ENCODE measurements at places on chromosomes 1 and 21.

DNA sequence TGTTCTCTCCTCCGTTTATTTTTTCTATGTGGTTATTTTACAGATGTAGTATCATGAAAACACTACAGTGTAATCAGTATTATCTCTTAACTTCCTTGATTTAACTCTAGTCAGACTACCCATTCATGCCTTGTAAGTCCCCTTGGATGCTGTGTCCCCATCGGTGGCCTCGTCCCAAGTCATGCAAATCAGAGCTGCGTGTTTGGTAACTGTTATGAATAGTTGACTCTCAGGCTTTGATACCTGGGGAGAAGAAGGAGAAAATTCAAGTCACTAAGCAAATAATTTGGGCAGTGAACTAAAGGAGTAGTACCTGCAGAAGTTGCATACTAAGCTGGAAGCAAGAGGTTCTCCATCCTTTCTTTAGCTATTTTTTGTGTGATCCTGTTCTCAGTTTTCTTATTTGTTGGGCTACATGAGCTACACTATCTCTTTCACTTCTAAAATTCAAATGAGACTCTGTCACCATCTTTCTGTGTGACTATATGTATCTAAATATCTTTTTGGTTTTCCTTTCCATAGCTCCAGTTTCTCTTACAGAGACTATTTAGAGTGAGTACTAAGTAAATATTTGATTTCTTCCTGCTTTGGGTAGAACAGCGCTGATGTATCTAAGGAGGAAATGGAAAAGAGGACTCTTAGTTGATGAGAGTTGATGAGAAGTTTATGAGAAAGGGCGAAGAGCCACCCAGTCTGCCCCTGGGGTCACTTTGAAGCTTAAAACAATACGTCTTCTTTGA is 50.9 kb downstream of the VANGL2 start:
- no peak for DNase-seq

- DNase-seq: no peak
These were observed 8.0 kb upstream of the PDE9A start for GRCh38 chr21:42645211-42646075.

DNA sequence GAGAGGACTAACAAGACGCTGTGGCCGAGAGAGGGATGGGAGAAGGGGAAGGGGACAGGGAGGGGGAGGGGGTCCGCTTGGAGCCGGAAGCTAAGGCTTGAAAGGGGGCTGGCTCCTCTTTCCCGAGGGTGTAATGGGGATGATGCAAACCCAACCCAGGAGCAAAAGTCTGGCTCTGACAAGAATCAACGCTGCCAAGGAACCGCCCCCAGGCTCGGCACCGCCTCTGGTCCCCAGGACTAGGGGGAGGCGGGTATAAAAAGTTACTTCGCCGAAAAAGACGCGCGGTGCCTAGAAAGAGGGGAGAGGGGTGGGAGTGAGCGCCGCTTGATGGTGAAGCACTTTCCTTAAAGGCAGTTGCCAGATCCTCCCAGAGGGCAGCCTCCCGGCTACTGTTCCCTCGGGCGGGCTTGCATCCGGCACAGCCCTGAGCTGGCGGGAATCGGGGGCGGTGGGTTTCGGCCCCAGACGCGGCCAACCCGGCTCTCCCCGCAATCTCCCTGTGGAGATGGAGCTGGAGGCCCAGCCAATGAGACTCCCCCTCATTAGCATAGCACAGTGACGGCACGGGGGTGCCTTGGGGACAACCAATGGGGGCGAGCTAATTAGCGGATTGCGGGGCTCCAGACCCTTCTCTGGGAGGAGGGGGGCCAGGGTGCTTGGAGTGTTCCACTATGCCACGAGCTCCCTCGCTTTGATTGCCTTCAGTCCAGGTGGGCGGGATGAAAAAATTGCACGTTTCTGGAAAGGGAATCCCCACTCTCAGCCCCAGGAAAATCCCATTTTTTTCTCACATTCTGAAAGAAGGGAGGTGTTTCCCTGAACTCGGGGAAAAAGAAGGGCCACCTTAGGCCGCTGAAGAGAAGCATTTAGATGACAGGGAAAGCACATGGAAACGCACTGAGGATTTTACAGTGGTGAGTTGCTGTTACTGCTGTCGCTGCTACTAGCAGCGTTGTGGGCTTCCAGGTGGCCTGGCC is at the start of gene KCNT2:
TSS of gene KCNT2 (minus strand) at position 51 of the 980 bp plus-strand sequence. CDS start 131 bp downstream, outside the sequence.
- DNase-seq: peak; percentile 23

GRCh38 chr1:180433873-180434272 is 68.5 kb downstream of the ACBD6 start:
- no peak for DNase-seq

DNA sequence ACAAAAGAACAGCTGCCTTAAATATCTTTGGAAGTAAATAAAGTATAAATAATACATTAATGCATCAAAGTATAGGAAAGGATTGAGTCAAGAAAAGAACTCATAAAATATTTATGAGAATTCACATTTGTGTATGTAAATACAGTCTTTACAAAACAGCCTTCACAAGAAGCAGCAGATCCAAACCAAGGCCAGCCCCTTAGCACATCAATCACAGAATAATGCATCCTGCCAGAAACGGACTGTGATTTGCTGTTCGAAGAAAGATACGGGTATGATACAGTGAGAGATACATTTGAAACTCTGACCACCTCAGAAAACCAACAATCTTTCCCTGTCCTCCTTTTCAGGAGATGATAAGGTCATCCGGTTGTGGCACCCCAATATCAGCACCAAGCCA is 70.9 kb downstream of the WDR64 start:
- DNase-seq: no peak

DNA sequence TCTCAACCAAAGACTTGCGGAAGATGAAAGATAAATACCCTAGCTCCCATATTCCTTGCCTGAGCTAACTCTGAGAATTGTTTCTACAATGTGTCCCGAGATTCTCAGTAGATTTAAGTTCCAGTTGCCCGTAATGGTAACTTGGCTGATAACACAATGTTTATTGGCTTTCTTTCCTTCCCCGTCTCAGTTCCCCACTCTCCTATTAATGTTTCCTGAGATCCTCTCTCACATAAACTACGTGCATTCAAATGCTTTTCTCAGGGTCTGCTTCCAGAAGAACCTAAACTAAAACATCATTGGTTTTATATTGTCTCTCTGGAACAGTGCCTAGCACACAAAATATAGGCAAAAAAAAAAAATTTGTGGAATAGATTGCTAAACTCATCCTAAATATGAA is 794.2 kb upstream of the ADGRL2 start:
- no peak for DNase-seq

DNA sequence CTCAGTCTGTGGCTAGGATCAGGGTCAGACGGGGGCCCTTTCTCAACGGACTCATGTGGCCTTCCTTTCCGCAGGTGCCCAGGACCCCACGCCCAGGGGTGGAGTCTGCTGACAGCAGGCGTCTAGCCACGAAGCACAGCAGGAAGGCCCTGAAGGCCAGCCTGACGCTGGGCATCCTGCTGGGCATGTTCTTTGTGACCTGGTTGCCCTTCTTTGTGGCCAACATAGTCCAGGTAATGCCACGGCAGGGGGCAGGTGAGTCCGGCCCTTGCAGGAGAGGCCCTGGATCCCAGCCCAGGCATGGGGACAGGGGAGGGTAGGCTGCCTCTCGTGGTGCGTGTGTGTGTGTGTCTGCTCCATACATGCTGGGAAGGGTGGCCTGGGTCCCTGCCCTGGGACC is 13.8 kb downstream of the HTR6 start:
- DNase-seq: no peak

DNA sequence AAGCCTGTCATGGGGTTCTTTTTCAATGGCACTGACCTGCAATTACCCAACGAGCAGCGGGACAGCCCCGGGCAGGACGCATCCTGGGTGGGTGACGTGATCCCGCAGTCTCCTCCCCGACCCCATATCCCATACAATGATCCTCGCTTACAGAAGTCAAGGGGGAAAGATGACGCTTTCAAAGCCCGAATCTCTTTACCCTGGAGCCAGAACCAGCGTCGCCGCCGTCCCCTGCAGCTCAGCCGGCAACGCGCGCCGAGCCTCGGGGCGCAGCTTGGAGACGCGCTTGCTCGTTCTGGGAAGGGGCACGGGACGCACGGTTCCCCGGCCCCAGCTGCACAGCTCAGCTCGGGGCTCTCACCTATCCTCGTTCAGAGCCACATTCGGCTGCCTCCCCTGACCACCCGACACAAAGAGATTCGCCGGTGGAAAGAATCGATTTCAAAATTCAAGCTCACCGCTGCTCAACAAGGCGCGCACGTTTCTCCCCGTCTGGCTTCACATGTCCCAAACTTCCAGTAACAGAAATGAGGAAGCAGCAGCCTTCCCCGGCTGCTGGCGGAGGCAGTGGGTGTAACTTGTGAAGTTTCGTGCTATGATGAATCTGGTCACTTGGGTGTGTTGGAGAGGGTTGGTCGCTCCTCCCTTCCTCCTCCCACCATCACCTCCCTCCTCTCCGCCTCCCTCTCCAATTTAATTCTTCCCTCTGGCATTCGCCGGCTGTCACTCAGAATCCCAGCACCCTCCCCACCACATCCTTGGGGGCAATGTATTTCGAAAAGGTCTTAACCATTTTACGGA is at the start of gene TIAM1:
TSS of gene TIAM1 (minus strand) at position 582 of the 801 bp plus-strand sequence. CDS start 77,289 bp downstream, outside the sequence.
- no peak for DNase-seq

DNA sequence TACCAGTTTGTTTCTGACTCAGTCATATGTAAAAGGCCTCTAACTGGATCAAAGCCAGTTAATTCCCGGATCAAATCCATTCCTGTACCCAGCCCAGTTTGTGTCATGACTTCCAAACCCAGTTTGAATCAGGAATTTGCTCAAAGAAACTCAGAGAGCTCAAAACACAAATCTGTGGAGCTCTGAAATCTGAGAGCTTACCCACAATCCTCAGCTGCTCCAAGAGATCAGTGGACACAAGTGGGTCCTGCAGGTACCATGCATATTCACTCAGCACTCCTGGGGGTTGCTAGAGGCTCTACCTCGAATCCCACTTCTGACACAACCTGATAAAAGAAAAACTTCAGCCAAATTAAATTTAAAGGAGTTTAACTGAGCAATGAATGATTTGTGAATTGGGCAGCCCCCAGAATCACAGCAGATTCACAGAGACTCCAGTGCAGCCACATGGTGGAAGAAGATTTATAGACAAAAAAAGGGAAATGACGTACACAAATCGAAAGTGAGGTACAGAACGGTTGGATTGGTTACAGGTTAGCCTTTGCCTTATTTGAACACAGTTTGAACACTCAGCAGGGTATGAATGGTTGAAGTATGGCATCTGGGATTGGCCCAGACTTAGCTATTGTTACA is 11.9 kb upstream of the MRPL55 start:
- DNase-seq: no peak

- DNase-seq: no peak
These were observed 39.0 kb downstream of the OLFM3 start for GRCh38 chr1:101957771-101958170.

GRCh38 chr21:20661246-20661645 is 337.0 kb upstream of the NCAM2 start:
- DNase-seq: no peak

DNA sequence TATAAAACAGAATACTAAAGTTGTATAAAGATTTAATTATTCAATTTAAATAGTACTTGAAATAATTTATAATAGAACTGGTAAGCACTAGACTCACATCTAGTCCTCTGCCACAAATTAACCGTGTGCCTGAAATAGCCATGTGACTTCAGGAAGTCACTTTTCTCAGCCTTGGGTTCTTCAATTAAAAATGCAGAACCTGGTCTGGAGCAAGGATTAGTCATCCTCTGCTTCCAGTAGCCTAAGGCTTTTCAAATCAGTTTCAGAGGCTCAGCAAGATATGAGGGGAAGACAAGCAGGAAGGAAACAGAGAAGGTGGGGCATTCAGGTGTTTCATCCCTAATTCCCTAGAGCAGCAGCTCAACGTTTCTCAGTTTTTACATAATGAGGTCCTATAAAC is 23.0 kb downstream of the DPH5 start:
- DNase-seq: no peak

DNA sequence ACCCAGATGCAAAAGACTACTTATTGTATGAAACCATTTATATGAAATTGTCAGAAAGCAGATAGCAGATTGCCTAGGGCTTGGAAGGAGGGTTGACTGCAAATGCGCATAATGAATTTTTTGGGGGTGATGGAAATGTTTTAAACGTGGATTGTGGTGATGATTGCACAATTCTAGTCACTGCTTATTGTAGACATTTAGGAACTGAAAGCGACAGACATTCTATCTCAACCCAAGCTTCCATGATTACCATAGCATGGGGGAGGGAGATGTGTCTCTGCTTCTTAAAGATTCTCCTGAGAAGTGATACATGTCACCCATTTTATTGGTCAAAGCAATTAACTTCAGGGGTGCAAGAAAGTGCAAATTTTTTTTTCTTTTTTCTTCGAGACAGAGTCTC is 2.8 kb upstream of the MTF2 start:
- DNase-seq: no peak

DNA sequence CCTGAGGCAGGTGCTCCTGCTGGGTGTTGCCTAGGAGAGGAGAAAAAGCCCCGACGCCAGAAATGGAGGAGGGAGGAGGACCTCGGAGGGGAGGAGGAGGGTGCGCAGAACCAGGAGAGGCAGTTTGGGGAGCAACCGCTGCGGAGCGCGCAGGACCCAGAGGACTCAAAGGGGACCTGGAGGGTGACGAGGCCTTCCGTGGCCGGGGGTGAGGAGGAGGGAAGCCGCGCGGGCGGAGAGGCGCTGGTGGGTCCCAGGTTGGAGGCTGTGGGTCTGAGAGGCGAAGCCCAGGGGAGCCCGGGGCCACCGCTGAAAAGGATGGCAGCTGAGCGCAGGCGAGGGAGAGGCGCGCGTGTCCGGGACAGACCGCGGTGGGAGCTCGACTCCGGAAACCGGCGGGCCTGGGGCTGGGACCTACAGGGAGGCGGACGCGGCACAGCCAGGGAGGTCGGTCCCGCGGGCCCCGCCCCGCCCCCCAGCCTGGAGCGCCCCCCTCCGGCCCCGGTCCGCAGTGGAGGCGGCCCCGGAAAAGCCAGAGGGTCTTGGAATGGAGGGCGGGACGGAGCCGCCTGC is 15.1 kb downstream of the RNF223 start:
- DNase-seq: no peak
